Lower lobe of right lung (tissue), 2 donors: ENCODE measurements at places on chromosomes 13 and 19. TPM values are rescaled to one million over a fixed set of nuclear protein-coding genes. Genes with fewer than 3 reads are reported as not detected.
A peak's percentile ranks its signal among the peaks of the same experiment; 100 is the strongest.

Gene DCLK1
- 10.4 TPM for total RNA-seq

Gene ZNF562
- total RNA-seq = 31.8 TPM

Gene ZNF20
- total RNA-seq = 6.6 TPM

Gene SPRED3
- total RNA-seq = 0.62 TPM

Gene SLC27A5
- total RNA-seq = 6.6 TPM

Gene OR7A5
- total RNA-seq = not detected

Gene ICAM3
- total RNA-seq = 33.0 TPM

DNA sequence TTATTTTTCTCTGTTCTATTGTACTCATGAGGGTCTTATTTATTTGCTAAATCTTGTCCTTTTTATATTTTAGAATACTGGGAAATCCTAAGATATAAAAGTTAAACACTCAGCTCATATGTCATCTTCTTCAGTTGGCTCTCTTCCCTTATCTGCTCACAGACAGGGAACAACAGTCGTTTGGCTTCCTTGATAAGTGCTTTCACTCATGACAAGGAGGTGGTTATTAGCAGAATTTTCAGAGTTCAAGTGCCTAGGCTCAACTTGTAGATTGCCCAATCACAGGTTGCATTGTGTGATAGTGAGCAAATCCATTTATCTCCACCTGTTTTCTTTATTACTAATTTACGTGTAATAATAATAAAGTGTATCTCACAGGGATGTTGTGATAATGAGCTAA, 620.3 kb upstream of the PCDH20 start:
- no peak for DNase-seq

DNA sequence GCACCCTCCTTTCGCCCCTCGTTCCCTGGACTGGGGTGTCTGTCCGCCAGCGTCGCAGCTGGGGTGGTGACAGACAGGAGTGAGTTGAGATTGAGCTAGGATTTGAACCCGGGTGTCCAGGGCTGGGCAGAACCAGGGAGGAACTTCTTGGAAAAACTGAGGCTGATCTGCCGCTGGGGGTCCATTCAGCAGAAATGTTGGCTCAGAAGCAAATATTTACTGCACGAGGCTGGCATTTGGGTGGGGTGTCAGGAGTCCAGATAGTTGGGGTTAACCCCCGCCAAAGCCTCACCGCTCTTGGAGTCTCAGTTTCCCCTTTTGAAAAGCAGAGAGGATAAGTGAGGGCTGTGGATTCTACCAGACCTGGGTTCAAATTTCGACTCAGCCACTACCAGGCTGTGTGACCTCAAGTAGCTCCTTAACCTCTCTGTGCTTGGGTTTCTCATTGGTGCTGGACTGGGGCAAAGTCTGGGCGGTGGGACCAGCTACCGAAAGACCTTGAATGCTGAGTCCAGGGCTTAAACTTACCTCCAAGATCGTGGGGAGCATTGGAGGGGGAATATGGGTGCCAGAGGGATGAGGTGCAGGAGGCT, 20.9 kb downstream of the MAST3 start:
- no peak for DNase-seq

DNA sequence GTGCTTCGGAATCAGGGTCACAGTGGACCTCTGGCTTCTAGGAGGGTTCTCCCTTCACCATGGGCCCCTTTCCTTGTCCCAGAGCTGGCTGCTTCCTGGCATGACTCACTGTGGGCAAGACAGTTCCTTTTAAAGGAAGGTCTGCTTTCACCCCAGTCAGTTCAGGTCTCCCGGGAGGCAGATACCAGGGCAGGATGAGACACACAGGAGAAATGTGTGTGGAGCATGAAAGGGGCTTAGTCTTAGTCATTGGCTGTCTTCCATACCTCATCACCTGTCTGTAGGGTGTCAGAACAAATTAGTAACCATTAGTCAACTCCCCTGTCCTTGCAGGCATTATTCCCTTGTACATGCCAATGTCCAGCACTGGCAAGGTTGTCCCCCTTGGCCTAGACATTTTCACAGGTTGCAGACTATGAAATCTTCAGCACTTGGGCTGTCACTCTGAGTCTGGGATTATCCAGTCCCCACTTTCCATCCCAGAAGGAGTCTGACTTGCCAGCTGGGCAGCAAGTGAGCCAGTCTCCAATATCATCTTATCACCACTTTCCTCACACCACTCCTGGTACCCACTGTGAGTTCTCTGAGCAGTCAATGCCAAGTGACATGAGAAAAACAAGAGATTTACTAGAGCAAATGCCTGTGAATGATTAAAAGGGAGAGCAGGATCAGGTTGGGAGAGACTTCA, 76.8 kb upstream of the MEDAG start:
- no peak for DNase-seq

DNA sequence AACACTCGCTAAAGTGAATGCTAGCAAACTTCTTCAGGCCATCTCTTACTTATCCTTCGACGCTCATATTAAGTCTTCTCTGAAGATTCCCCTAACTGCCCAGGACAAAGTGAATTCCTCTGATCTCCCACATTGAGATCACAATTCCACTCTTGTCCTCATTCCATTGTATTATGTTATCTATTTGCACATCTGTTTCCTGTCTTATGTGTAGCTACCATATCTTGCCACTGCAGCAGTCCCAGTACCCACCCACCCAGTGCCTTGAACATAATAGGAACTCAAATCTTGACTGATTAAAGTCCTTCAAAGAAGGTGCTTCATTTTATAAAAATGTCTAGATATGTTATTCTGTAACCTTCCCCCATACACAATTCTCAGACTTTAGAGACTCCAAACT, 702.3 kb downstream of the DIAPH3 start:
- DNase-seq = no peak

- no peak for DNase-seq
These were observed 202.3 kb downstream of the URI1 start for GRCh38 chr19:30144242-30144758.

DNA sequence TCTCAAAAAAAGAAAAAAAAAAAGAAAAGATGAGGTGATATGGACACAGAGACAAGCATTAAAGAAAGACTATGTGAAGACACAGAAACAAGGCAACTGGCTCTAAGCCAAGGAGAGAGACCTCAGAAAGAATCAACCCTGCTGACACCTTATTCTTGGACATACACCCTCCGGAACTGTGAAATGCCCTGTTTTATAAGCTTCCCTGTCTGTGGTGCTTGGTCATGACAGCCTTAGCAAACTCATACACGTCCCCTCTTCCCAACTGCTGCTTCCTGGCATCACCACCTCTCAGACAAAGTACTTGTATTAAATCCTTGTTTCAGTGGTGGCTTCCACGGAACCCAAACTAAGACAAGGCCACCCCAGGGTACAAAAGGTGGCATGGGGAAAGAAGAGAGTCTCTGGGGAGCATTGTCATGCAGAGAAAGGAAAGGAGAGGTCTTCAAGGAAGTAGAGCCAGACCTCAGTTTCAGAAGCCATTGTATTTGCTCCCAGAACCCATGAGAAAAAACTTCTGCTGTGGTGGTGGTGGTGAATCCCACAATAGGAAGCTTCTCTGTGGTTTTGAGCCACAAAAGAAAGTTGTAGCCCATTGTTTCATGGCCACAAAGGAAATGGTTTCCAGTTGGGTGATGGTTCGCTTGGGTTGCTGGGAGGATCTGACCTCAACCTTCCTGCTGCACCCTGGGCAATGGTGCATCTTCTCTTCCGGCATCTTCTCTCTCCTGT, 16.3 kb upstream of the TSPAN16 start:
- no peak for DNase-seq

DNA sequence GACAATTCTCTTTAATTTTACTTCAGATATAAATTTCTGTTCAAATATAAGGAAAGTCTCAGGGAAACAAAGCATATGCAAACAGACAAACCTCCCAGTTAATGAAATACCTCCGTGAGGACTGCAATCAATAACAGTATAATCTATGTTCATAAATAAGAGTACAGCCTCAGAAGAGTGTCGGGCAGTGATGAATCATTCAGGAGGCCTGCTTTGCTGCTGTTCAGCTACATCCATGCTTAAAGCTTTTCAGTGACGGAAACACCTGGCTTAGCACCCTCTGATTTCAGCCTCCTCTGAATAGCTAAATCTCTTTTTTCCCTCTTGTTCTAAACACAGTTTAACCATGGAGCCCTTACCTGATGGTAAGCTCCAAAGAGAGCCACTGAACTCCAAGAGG, 69.0 kb downstream of the PCDH9 start:
- DNase-seq = no peak

DNA sequence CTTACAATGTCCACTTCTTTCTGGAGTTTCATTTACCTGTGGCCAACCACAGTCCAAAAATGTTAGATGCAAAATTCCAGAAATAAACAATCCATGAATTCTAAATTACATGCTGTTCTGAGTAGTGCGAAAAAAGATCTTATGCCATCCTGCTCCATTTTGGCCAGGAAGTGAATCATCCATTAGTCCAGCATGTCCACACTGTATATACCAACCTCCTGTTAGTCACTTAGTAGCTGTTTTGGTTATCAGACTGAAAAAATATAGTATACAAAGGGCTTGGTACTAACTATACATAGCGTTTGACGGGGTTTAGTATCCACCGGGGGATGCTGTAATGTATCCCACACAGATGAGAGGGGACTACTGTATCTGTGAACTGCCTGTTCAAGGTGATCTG, 618.0 kb upstream of the ARGLU1 start:
- DNase-seq = no peak

GRCh38 chr13:55160867-55161266, 1979.9 kb upstream of the PRR20A start:
- DNase-seq = no peak

DNA sequence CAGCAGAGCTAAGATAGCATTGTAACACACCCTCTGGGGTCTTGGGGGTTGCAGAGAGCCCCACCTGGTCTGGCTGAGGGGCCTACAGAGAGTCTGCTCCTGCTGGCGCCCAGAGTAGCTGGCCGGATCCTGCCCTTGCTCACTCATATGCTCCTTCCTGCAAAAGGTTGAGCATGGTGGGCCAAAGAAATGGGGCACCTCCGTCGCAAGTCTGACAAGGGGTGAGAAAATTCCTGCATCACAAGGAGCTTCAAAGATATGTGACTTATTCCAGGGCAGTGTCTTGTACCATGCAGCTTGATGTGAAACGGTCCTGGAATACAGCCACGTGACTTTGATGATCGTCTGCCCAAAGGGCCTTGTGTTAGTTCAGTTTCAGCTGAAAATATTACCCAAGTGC, 218.3 kb downstream of the DCLK1 start:
- no peak for DNase-seq

- peak; percentile 93 for DNase-seq
These were observed 500 bp downstream of the PGLS start for GRCh38 chr19:17511724-17512573.

- DNase-seq = no peak
These were observed 109.5 kb downstream of the DCT start for GRCh38 chr13:94369972-94370436.

- DNase-seq = no peak
These were observed at the start of gene NR2F6 for GRCh38 chr19:17245535-17245984. TSS of gene NR2F6 (minus strand) at chr19:17245919. CDS start at chr19:17245220, 699 bp downstream.

DNA sequence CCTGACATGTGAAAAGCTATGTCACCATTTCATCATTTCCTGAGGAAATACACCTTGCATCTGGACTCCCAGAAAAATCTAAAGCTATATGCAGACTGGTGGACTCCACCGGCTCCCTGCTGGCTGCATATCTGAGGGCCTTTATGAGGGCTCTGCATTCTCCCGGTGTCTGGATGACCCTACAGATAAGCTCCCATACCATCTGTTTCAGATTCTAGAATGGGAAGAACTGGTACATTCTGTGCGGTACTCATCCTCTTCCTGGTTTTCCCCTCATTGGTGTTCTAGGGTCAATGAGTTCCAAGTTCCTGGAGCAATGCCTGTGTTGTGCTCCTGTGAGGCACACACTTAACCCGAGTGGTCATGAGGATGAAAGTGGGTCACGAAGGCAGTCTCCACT, 60.4 kb downstream of the COL4A1 start:
- no peak for DNase-seq

- DNase-seq = no peak
These were observed 5.5 kb downstream of the MAB21L1 start for GRCh38 chr13:35470671-35471661.

- DNase-seq = no peak
These were observed 5.7 kb upstream of the C5AR1 start for GRCh38 chr19:47303966-47304365.

- DNase-seq = no peak
These were observed 3.1 kb upstream of the BCL3 start for GRCh38 chr19:44745341-44745831.

- DNase-seq = no peak
These were observed 21.6 kb upstream of the MRI1 start for GRCh38 chr19:13742756-13743155.

DNA sequence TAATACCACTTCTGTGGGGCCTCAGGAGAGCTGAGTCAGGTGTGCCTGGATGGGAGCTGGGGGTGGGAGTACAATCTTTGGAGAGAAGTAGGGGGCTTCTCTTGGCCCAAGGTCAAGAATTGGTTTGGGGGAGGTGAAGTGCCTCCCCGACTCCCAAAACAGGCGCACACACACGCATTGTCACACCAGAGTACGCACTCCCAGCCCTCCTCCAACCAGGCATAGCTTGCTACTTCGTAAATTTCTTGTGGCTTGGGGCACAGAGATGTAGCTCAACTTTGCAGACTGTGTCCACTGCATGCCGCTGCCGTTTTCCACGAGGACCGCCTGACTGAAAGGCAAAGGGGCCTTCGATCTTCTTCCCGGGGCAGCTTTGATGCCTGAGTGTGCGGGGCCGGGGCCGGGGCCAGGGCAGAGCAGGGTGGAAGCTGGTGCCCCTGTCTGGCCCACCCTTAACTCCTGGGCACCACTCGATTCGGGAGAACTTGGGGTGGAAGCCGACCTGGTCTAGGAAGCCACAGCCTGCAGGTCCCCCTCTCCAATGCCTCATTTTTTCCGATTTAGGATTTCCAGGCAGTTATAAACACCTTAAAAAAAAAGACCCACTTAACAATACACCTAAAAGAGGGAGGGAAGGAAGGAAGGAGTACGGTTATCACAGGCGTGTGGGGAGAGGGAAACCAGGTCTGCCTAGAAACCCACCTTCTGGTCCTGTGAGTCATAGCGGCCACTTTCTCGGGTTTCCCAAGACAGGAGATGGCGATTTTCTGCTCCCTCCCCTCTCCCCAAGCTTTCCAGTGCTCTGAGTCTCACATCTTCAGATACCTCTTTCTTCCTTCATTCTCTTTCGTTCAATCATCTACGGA, 5.8 kb upstream of the TSHZ3 start:
- DNase-seq = no peak

DNA sequence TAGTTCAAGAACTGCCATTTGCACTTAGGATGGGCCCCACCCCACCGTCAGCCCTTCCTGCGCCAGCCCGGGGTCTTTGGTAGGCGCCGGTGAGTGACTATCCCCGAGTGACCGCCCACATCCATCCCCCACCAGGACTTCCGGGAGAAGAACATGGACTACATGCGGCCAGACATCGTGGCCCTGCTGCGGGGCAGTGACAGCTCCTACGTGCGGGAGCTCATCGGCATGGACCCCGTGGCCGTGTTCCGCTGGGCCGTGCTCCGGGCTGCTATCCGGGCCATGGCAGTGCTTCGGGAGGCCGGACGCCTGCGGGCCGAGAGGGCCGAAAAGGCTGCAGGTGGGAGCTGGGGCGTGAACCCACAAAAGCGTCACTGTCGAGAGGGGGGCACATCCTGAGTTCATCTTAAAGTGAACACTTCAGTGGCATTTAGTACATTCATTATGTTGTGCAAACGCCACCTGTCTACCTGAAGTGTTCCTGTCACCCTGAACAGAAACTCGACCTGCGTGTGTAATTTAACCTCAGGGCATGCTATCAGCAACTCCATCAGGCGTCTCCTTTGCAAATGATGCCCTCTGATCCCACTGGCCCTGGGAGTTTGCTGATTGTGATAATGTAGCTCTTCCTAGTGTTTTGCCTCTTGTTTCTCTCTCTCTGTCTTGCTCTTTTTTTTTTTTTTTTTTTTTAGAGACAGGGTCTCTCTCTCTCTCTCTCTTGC, 42.4 kb upstream of the USE1 start:
- DNase-seq = no peak
